ENCODE measurements at places on chromosomes 6 and 20. TPM values are rescaled to one million over a fixed set of nuclear protein-coding genes. Genes with fewer than 3 reads are reported as not detected.
A peak's percentile ranks its signal among the peaks of the same experiment; 100 is the strongest.

GRCh38 chr6:17341117-17341805 is 52.1 kb upstream of the CAP2 start:
- DNase-seq = peak; percentile 79

Gene TMEM200A
- 0.79 TPM for total RNA-seq

GRCh38 chr6:170554013-170554795 is at the start of gene TBP:
TSS of gene TBP (plus strand) at chr6:170554369. CDS start at chr6:170557030, 2,661 bp downstream.
- peak; percentile 97 for DNase-seq

GRCh38 chr6:125200941-125201340 is 47.4 kb downstream of the TPD52L1 start:
- DNase-seq = peak; percentile 18

Gene KCNK17
- total RNA-seq = not detected

Gene MACROD2
- 1.6 TPM for total RNA-seq

Gene CLVS2
- total RNA-seq = not detected

- peak; percentile 64 for DNase-seq
Measured at GRCh38 chr6:16146028-16146427, 17.1 kb downstream of the MYLIP start.

DNA sequence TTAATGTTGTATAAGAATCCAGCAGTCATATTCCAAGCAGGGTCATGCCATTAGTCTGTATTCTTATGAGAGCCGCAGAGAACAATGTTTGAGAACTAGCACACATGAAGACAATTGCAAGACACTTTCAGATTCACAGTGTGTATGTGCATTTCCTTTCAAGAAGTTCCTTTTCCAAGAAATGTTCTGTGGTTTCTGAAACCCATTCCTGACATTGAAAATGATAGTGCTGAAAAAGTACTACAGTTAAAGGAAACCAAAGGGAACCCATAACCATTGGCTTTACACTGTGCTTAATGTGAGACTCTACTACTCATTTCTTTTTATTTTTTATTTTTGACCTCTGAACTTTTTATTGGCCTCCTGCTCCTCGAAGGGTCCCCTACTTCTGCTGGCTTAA is 4.2 kb upstream of the CALHM6 start:
- no peak for DNase-seq

DNA sequence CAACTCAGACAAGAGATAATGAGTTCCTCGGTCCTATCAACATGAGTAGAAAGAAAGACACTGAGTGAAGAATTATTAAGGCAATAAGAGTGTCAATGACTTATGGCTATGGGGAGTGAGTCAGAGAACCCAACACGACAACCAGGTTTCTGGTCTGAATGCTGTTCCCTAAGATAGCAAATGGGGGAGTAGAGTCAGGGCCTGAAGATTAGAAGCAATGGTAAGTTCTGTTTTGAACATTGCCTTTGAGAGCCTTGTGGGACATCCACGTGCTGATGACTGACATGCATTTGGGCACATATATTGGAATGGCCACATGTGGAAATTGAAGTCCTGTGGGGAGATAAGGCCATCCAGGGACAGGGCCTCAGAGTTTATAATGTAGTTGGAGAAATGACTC is 254.4 kb upstream of the TCF21 start:
- no peak for DNase-seq

DNA sequence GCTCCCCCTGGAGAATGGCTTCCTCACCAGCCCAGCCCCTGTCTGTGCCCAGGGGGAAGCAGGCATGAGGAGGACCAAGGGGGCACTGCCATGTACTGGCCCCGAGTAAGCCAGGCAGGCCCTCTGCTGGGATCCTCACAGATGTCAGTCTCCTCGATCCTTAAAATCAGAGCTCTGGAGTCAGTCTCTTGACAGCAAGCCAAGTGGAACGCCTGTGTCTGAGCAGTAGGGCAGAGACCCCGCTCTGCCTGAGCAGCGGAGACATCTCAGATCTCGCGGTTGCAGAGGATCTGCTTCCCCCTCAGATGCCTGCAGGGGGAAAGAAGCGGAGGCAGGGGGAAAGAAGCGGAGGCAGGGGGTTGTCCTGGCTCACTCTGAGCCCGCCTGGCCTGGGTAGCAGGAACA is 92.6 kb downstream of the SNX5 start:
- no peak for DNase-seq
